ENCODE measurements at places on chromosomes 3 and 15.

GRCh38 chr15:80159811-80160569 is 7.2 kb downstream of the FAH start:
- DNase-seq, result no peak

DNA sequence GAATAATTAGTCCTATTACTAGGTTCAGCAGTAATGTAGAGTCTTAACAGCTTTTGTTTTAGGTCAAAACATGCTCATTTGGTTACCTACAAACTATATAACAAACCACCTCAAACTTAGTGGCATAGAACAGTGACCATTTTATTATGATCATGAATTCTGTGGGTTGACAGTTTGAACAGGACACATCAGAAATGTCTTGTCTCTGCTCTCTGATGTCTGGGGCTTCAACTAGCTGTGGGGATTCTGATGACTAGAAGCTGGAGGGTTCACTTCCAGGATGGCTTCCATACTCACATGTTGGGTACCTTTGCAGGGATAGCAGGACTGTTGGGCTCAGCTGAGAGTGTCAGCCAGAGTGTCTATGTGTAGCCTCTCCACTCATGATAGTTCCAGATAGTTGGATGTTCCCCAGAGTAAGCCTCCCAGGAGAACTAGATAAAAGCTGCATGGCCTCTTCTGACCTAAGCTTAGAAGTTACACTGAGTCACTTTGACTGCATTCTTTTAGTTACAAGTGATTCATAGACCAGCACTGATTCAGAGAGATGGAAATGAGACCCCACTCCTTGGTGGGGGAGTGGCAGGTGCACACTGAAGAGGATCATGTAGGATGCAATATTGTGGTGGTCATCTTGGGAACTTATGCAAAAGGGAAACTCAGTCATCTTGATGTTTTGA is 32.6 kb downstream of the PLCL2 start:
- no peak for DNase-seq

- peak; percentile 58 for DNase-seq
Observed at GRCh38 chr3:38805765-38806386, 10.1 kb downstream of the SCN10A start.

GRCh38 chr3:152222327-152222726 is 46.4 kb upstream of the MBNL1 start:
- no peak for DNase-seq

GRCh38 chr3:45544717-45545296 is 49.7 kb upstream of the LIMD1 start:
- no peak for DNase-seq

GRCh38 chr3:15523660-15524417 is 2.3 kb upstream of the COLQ start:
- no peak for DNase-seq

GRCh38 chr15:69627548-69628158 is 175.0 kb downstream of the RPLP1 start:
- DNase-seq, result peak; percentile 62

GRCh38 chr3:177483182-177483967 is 286.1 kb upstream of the TBL1XR1 start:
- no peak for DNase-seq

DNA sequence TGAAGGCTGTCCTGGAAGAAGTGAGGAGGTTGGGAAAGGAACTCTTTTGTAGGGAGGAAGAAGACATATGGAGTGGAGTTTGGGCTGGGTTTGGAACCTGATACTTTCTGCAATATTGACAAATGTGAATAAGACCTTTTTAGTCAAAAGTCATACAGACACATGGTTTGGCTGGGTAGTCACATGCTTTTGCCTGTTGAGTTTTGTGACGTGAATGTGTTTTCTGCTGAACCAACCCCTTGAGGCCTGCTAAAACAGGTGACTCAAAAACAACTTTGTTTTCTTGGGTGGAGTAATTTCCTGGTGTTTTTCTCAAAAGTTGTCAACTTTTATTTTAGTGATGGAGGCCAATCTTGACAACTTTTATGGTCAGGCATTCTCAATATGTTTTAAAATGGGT is 39.4 kb upstream of the CCR4 start:
- DNase-seq, result no peak

GRCh38 chr3:72079369-72079872 is 294.5 kb upstream of the PROK2 start:
- no peak for DNase-seq

DNA sequence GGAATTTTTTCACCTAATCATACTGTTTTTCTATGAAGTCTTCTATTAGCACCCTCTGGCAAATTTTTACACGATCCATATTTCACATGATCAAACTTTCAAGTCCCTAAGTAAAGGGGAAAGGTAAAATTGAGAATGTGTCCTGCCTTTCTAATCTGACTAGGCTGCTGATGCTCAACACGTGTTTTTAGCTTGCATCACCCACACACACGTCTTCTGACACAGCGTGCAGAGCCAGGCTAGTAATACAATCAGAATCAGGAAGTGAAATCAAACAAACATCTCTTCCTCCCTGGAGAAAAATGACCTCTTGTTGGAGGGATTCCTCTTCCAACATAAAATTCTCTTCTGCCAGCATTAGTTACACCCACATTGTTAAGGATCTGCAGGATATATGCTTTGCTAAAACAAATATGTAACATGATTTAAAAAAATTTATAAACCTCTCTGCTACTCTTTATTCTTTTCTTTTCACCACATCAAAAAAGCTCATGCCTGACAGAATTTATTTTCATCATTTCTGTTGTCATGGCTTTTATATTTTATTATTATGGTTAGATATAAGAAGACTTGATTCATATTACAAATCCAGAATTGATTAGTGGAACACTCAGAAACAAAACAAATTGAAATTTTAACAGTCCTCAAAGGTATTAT is 122.4 kb downstream of the RAP2B start:
- peak; percentile 3 for DNase-seq

- DNase-seq, result no peak
Observed at GRCh38 chr3:12901623-12902045, 60.3 kb upstream of the RPL32 start.

DNA sequence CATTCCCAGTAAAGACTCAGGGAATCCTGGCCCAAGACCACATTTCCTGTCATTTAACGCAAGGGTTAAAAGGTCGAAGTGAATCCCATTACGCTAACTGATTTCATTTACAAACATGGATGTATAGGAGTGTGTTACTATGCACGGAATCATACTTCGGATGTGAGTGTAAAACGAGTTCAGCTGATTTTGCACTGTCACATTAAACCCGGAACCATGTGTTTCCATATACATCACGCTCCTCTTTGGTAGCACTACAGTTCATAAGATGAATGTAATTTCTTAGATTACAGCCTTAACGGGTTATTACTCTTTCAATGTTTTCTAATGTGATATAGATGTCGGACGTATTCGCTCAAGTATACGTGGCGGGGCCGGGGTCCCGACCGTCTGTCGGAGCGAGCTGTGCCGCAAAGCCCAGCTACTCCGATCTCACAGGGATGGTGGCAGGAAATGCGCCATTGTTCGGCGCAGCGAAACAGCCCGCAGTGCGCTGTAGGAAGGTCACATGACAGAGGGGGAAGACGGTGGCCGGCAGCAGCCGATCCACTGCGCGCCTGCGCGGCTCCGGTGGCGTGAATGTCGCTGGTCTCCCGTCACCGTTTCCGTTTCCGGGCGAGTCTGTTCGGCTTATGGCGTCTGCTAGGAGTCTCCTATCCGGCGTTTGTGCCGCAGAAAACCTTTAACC is 97.3 kb downstream of the NPAP1 start:
- peak; percentile 82 for DNase-seq

- no peak for DNase-seq
Observed at GRCh38 chr15:74376825-74377581, 9.6 kb upstream of the CYP11A1 start.

DNA sequence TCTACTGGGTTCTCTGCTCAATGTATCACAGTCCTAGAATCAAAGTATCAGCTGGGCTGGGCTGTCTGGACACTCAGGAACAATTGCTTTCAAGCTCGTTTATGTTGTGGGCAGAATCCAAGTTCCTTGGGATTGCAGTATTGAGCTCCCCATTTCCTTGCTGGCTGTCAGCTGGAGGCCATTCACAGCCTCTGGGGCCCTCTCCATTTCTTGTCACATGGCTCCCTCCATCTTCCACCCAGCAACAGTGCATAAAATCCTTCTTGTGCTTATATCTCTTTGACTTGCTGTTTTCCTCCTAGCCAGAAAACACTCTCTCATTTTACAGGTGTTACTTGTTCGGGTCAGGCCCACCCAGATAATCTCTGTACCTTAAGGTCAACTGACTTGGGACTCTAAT is 363.5 kb downstream of the IGSF11 start:
- DNase-seq, result no peak

DNA sequence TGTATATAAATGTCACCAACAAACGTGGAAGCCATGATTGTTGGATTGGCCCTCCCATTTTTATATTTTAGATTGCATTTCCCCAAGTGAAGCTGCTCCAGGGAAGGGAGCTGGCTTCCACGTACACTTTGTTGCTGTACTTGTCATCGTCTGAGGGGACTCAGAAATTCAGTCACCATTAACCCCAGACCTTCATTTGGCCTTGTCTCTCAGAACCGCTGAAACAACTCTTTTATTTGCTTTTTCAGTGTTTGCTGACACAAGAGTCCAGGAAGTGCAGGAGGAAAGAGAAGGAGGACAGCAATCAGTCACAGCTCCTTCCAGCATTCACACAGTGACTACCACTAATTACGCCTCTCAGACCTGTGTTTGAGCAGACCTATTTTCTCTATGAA is 276.5 kb downstream of the TBL1XR1 start:
- DNase-seq, result peak; percentile 78

DNA sequence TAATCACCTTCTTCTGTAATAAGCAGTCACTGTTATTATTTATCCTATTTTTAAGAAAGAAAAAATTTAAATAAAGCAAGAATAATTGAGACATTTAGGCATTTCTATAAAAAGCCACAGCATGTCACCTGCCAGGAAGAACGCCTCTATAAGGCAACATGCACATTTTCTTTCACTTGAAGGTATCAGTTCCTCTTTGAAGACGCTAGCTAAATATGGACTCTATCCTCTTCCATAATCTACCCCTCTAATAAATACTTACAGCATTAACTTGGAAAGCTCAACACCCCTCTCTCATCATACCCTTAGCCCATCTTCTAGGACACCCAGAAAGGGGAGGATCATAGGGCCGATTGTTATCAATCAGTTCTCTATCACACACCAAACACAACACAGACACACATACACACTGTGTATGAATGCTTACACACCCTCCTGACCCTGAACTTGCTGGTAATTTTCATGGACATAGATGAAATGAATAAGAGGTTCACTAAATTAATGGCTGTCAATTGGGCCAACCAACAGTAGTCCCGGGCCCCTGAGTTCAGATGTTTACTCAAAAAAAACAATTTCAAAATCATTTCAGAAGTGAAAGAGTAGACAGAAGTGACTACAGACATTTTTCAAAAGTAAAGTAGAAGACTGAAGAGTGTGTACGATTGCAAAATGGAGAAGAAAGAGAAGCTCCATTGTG is 102.5 kb downstream of the ZMAT3 start:
- DNase-seq, result no peak

- no peak for DNase-seq
Observed at GRCh38 chr3:194386066-194386465, 13.0 kb downstream of the GP5 start.

GRCh38 chr15:93118904-93119303 is 29.9 kb upstream of the RGMA start:
- no peak for DNase-seq

DNA sequence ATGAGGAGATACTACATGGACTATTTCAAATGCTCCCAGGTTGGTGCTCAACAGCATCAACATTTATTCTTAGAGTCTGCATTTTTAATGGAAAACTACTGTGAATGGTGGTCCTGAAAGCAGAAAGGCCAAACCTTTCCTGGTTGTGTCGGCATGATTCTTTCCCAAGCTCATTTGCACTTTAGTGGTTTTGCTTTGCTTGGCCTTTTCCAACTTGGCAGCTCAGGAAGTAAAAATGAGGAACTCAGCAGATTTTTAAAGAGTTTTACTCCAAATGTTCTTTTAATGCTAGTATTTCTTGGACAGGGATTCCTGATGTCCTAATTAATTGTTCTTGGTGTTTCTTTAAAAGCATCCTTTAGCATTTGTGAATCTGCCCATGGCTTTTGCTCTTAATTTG is 197.4 kb downstream of the SLC9A9 start:
- no peak for DNase-seq

- no peak for DNase-seq
Observed at GRCh38 chr3:81886081-81886480, 124.6 kb upstream of the GBE1 start.

DNA sequence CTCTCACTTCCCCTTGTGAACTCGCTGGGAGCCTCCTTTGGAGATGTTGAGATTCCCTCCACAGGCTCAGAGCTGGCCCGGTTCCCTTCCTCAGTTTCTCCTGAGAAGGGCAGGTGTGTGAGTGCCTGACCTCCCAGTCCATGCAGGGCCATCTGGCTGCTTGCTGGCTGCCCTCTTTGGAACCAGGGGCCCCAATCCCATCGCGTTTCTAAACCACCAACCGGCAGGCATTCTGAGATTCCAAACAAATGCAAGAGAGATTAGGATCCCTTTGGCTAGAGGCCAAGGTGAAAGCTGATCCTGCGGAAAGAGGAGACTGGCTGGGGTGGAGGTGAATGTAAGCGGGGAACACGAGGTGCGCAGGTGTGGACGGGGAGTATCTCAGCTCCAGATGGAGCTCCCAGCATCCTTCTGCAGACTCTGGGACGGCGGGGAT is 2.9 kb upstream of the PRRT3 start:
- DNase-seq, result no peak

DNA sequence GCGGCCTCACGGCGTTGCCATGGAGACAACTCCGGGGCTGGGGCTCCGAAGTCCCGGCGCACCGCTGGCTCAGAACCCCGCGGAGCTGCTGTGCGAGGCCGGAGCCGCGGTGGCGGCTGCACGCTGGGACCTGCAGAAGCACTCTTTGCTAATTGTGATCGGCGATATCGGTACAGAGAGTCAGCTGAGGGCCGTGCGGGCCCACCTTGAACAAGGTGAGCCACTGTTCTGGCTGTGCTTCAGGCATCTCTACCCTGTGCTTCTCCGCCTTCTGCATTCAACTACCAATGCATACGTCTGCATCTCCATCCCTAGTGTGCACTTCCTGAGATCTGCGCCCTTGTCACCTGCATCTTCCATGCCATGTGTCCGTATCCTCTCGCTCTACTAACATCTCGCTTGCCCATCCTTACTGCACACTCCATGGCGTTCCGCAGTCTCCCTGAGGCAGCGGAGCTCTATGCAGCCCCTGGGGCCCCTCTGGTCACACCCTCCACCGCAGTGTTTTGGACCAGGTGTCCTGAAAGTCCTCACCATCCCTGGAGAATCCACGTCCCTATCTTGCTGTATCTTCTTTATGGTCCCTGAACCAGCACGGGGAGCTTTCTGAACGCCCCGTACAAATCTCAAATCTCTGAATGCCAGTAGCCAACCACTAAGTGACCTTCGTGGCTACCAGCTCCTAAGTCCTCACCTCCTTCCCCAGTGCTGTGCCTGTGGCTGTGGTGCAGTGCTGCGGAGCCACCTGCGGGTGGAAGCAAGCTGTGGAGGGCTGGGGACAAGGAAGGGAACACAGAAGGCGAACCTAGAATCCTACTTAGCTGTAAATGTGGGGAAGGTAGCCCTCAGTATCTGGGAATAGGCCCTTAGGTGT is 6.2 kb upstream of the MAP1A start:
- DNase-seq, result no peak

Measured in LNCaP clone FGC (cell line).